Activated T-cell treated with anti-CD3 and anti-CD28 coated beads, Interleukin-2, amount 50 U/mL, for 1 hour (primary cell): ENCODE measurements at places on chromosomes 7 and 10.

- no peak for DNase-seq
Measured at GRCh38 chr7:19930851-19931250, 157.4 kb upstream of the TMEM196 start.

- no peak for DNase-seq
Measured at GRCh38 chr10:85606401-85606800, 760.2 kb downstream of the GRID1 start.

- no peak for DNase-seq
Measured at GRCh38 chr7:45919231-45919784, 1.8 kb downstream of the IGFBP3 start.

DNA sequence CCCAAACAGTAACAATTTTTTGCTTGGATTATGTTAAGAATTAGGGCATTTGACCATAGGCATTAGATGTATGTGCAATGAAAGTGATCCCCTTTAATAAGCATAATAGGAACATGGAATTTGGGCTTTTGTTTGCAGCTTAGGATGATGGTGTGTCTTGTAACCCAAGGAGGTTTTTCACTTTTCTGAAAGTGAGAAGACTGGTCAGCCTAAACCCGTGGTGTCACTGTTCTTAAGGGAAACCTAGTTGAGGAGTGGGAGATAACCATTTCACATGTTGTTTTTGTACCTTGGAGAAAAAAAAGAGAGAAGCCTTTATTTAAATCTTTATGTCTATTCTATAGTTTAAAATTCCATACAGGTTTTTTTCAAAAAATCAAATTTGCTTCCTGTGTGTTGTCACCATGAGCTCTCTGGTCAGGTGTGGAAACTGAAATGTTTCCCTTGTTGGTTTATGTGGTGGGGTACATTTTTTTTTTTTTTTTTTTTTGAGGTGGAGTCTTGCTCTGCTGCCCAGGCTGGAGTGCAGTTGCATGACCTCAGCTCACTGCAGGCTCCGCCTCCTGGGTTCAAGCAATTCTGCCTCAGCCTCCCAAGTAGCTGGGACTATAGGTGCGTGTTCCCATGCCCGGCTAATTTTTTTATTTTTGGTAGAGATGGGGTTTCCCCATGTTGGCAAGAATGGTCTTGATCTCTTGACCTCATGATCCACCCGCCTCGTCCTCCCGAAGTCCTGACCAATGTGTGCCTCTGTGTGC, 7.7 kb downstream of the CCM2 start:
- DNase-seq: no peak

GRCh38 chr10:3955955-3956617, 171.1 kb upstream of the KLF6 start:
- no peak for DNase-seq

DNA sequence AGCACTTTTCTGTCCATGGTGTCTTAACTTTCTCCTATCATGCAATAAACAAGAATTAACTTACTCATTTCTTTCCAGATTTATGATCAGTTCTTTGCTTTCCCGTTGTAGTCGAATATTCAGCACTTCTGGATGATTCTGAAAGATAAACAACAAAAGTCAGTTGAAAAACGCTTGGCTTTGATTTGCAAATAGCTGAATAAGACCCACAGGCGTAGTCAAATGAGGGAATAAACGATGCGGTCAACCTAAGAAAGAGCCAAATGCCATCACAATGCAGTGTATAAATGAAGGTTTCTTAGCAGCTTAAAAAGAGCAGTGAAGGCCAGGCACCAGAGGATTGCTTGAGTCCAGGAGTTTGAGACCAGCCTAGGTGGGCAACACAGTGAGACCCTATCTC, 109.4 kb downstream of the ADAM12 start:
- DNase-seq: no peak

- no peak for DNase-seq
Measured at GRCh38 chr7:70520611-70521010, 611.3 kb upstream of the GALNT17 start.
